RPMI7951 (cell line): ENCODE measurements at places on chromosomes 11 and 22. TPM values are rescaled to one million over a fixed set of nuclear protein-coding genes. Genes with fewer than 3 reads are reported as not detected.

Gene OR4A16
- not detected in 2 replicates for total RNA-seq

Gene APOA4
- not detected in 2 replicates for total RNA-seq

Gene PGA4
- not detected in 2 replicates for total RNA-seq

Gene ADAMTS8
- total RNA-seq: not detected in 2 replicates

Gene IL10RA
- 0.12 TPM in 1 of 2 replicates, not detected in the other for total RNA-seq

Gene SLC22A8
- total RNA-seq: not detected in 2 replicates

Gene FLRT1
- under 0.01 TPM in 2 replicates for total RNA-seq

Gene GAL
- not detected in 2 replicates for total RNA-seq

DNA sequence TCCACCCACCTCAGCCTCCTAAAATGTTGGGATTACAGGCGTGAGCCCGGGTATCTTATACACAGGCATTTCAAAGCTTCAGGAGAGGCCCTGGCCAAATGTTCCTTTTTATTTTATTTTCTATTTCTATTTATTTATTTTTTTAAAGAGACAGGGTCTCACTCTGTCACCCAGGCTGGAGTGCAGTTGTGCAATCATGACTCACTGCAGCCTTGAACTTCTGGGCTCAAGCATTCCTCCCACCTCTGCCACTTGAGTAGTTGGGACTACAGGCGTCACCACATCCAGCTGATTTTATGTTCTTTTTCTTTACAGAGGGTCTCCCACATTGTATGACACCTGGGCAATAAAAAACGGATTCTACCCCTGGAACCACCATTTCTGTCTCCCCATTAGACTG is 71.2 kb downstream of the FBXO7 start:
- peak; percentile 58 for DNase-seq

- DNase-seq: no peak
Observed at GRCh38 chr11:27358296-27358695, 4.7 kb downstream of the CCDC34 start.

DNA sequence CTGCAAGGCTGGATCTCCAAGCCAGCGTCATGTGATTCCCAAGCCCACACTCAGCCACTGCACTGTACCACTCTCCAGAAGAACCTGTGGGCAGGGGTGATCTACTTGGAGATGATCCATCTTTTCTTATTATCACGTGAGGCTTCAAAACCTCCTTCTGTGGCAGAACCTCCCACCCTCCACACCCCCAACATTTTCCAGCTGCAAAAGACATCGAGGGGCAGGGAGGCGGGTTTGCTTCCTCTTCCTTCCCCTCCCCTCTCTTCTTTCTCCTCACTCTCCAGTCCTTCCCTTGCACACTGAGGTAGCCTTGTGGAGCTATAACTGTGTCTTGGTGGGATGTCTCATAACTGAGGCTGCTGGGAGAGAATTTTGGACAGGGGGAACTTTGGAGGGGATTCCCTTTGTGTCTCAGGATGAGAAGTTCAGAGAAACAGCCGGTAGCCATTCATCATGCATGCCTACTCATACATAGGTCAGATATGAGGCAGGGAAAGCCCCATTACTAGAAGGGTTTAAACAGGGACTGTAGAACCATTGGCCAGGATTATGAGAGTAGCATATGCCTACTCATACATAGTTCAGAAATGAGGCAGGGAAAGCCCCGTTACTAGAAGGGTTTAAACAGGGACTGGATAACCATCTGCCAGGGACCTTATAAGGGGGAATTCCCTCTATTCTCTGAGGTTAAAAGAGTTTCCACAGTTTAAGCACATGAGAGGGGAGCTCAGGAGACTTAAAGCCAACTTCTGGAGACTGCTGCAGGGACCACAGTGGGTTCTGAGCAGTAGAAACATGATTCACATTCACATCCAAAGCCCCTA is 420.7 kb upstream of the CADM1 start:
- peak; percentile 82 for DNase-seq

DNA sequence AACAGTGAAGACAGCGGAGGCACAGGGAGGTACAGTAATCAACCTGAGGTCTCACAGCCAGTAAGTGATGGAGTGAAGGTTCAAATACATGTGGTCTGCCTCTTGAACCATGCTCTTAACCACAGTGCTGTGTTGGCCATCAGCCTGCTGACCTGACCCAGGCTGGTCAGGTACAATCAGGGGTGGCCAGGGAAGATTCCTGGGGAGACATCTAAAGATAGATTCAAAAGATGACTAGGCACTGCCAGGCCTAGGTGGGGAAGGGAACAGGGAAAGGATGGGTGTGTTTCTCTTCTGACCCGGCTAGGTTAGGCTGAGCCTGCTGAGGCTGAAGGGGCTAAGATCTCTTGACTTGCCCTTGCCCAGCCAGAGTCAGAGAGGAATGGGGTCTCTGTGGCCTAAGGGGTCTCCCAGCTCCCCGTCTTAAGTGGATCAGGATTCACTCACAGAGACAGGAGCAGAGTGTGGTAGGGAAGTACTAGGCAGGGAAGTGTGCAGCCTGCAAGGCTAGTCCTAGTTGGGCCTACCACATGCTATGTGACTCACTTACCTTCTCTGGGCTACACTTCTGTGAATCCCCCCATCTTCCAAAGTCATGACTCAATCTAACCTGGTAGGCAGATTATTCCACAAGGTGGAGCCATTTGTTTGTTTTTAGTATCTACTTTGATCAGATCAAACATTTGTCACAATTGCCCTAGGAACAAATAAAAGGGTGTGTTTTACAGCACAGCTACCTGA is 10.4 kb upstream of the SREBF2 start:
- DNase-seq: peak; percentile 57

- DNase-seq: no peak
Observed at GRCh38 chr11:23079382-23079813, 219.1 kb upstream of the CCDC179 start.

GRCh38 chr11:66022401-66023185 is 3.7 kb downstream of the CATSPER1 start:
- peak; percentile 55 for DNase-seq

DNA sequence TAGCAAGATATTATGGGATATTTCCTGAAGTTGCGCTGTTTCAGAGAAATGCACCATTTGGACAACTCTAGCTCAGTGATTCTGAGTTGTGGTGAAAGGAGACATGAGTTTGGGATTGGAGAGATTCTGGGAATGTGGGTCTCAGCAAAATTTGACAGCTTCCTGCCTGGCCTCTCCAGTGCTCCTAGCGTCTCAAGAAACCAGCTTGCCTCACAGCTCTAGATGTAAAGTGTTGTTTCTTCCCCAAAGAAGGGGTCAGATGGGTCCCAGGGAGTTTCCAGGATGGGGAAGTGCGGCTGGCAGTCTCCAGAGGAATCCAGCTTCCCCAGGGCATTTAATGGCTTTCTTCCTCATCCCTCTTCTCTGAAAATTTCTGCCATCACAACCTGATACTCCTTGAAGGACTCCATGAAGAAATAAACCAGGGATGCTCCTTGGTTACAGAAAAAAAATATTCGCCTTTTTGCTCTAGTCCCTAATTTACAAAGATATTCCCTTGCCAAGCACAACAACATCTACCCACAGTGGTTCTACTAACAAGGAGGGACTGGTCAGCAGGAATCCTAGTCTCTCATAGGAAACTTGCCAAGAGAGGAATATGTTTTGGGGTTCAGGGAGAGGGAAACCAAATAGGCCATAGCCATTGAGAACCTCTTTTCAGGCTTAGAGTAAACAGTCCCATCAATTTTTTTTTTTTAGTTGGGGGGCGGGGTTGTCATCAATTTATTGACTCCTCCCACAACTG is 185.4 kb upstream of the E2F8 start:
- no peak for DNase-seq

DNA sequence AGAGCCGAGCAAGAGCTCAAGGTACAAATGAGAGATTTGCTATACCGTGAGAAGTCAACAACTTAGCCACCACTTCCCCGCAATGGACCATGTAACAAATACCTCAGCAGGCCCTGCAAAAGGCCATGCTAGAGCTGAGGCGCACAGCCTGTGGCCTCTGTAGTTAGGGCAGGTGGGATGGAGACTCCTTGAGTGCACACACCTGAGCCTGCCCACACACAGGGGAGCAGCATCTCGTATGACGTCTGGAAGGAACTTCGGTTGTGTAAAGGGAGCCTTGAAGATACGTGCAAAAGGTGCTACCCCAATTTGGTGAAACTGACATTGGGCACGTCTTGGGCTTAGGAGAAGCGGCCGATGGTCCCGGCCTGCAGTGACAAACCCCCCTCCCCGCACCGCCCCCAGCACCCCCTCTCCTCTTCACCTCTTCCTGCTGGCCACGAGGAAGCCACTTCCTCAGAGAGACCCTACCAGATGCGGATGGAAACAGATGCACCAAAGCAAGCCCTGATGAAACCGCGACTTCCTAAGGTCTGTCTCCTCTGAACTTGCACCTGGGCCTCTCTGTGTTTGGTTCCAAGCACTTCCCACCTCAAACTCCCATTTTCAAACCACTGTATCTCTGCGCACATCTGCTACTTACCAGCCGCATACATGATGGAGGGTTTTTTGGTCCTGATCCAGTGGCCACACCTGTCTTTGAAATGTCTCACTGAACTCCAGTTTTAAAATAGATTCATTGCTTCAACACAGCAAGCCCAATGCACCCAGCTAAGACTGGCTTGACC is 10.6 kb downstream of the CDPF1 start:
- DNase-seq: no peak

GRCh38 chr11:1696608-1697570 is at the start of gene KRTAP5-6:
Gene KRTAP5-6 (plus strand): TSS chr11:1697195. CDS start chr11:1697246, 51 bp downstream.
- DNase-seq: no peak

DNA sequence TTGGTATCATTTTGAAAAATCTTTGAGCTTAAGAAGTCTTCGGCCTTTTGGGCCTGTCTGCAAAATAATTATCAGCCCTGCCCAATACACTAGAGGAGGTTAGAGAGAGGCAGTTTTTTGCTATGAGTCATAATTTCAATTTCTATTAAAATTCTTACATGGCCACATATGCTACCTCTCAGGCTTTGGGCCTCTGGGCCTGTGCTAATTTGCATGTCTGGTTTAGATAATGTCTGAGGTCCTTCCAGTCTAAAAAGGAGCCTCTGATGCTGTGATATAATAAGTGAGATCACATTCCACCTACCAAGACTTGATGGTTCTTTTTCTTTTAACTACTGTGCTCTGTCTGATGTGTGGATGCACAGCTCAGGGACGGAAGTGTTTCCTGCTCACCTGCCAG is 70.8 kb downstream of the KCNJ1 start:
- peak; percentile 77 for DNase-seq

DNA sequence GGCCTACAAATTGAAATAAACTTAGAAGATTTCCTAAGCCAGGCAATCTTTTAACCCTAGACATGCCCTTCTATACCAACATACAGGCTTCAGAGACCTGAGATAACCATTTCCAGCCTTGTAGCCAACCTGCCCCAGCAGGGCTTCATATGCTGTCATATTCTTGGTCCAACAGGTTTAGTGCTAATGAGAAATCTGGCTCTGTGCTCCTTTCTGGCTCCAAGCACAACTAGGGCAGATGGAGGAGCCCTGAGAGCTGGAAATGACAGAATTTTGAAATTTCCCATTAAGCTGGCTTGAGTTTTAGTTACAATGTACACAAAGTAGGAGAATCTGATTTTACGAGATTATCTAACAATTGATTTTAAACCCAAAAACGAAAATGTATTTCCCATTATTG is 323.0 kb upstream of the CCDC90B start:
- DNase-seq: no peak

DNA sequence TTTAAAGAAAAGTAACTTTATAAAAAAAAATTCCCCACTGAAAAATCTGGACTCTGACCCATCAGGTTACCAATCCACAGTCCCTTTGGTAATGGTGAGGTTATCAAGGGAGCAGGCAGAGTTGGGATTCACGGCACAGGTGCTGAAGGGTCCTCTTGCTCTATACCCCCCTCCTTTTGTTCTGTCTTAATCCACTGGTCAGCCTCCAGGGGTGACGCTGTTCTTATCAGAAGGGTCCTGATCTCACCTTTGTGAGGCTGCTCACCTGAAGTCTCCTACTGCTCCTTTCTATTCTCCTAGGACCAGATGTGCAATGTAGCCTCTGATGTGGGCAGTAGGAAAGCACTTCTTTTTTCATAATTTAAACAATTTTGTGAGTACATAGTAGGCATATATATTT is 80.6 kb upstream of the E2F8 start:
- no peak for DNase-seq

- peak; percentile 3 for DNase-seq
Observed at GRCh38 chr11:93614173-93614722, 47.2 kb upstream of the CEP295 start.
